ENCODE measurements at places on chromosomes 11 and 22.

DNA sequence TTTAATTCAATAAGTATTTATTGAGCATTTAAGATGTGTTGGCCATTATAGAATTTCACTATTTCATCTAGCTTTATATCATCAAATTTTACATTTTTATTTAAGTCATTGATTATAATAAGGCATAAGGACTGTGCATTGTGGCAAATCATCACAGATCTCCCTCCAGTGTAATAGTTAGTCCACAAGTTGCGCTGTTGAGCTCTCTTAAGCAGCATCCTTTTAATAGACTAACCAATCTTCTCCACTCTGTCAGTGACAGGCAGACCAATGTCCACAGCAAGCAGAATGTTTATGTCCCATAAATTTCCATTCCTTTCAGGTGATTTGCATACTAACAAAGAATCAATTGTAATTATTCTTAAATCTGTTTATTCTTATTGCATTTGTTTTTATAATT lies 595.3 kb upstream of the CCDC90B start:
- no peak for DNase-seq

- DNase-seq, result no peak
Observed at GRCh38 chr11:61967924-61968757, 707 bp upstream of the FTH1 start.

DNA sequence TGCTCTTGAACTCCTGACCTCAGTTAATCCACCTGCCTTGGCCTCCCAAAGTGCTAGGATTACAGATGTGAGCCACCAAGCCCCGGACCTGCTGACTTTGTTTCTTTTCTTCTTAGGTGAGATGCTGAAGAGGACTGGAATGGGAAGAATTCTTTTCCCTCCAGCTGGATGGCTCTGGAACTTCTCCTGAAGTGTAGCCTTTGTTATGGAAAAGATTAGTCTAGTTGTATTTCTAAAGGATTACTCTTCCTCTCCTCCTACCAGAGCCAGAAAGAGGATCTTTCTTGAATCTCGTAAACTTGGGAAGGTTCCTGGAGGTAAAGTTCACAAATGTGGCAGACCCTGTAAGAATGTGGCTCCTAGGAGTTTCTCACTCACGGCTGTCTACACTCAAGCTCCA lies 95.4 kb upstream of the LARGE1 start:
- no peak for DNase-seq

DNA sequence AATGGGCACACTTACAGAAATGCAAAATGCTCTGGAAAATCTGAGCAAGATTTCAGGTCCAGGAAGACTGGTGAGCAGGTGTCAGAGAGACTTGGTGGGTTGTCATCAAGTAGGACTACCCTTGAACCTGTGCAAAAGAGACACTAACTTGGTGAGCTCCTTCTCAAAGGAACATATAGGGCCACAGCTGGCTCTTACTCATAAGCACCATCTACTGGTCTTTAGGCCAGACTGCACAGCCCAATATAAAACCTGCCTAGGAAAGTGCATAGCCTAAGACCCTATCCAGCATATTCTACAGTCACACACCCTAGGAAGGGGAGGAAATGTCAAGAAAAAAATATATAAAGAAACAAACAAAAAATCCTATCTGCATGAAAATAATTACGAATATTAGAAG lies 18.2 kb upstream of the OR10W1 start:
- DNase-seq, result peak; percentile 12

GRCh38 chr11:123323568-123323967 lies 106.5 kb upstream of the GRAMD1B start:
- no peak for DNase-seq

GRCh38 chr11:107713009-107713408 lies 1.2 kb upstream of the SLN start:
- DNase-seq, result no peak

- DNase-seq, result no peak
Observed at GRCh38 chr22:40368016-40368415, 2.4 kb upstream of the SGSM3 start.

DNA sequence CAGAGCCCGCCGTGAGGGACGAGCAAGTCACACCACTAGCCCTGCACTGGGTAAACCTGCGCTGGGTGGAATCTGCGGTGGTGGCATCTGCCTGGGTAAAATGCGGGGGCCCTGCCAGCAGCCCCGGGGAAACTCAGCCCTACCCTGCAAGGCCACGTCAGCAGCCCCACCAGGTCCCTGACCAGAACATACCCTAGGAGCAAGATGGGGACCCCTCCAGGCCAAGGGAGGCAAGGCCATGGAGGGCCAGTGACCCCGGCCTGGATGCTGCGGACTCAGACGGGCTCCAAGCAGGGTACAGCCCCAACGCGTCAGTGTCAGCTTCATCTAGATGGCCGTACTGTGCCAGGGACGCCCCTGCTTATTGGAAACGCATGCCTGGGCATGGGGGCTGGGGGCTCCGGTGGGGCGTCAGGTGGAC lies 26.3 kb downstream of the TOLLIP start:
- DNase-seq, result no peak

- no peak for DNase-seq
Observed at GRCh38 chr11:14356342-14356741, 2.6 kb downstream of the RRAS2 start.

DNA sequence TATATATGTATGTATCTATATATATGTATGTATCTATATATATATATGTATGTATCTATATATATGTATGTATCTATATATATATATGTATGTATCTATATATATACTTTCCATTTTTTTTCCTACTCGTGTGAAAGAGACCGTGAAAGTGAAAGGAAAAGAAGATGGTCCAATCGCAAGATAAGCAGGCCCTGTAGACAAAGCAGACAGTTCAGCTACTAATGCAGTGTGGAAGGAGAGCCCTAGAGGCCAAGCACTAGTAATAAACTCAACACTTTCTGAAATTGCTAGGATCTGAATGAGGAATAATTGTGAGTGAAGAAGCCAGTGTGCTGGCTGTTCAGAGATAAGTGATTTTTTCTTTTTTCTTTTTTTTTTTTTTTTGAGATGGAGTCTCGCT lies 47.2 kb downstream of the MCHR1 start:
- no peak for DNase-seq

DNA sequence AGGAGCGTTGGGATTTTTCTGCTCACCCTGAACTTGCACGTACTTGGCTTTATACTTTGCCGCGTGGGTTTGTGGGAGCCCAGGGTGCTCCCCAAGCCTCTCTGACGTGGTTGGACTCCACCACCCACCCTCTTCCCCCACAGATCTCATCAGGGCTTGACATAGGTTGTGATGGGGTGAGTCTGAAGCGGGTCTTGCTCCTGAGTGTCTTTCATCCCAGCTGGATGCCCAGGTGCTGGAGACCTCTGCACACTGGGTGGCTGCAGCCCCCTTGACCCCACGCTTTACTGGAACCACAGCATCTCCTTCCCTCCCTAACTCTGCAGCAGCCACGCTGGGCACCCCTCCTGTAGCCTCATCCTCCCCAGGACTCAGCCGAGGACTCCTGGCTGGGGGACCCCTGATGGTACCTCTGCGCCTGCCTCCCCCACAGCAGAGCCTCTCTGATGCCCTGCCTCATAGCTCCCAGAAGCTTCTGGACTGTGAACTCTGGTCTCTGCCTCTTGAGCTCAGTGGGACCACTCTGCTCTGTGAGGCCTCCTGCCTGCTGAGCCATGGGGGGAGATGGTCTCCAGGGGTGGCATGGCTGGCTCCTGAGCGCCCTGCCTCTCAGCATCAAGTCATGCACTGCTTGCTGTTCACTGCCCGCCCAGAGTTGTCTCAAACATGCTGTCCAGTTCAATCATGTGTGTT lies 45.2 kb downstream of the MYEOV start:
- DNase-seq, result no peak

DNA sequence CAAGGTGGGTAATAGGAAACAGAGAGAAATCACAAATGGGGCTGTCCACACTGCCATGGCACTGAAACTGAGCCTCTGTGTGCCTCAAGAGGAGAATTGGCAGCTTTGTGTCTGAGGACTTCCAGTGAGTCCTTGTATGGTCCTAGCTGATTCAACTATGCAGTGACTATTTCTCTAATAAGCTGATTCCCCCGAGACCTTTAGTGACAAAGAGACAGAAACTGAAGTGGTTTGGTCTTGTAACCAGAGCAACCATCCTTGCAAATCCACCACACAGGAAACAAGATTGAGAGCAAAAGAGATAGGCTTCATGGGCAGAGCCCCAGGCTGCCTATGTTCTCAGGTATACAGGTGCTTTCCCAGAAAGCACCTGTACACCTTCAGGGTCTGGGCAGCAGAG lies 1038.5 kb downstream of the NTM start:
- DNase-seq, result no peak

- DNase-seq, result no peak
Observed at GRCh38 chr11:93389737-93390136, 59.2 kb downstream of the DEUP1 start.

DNA sequence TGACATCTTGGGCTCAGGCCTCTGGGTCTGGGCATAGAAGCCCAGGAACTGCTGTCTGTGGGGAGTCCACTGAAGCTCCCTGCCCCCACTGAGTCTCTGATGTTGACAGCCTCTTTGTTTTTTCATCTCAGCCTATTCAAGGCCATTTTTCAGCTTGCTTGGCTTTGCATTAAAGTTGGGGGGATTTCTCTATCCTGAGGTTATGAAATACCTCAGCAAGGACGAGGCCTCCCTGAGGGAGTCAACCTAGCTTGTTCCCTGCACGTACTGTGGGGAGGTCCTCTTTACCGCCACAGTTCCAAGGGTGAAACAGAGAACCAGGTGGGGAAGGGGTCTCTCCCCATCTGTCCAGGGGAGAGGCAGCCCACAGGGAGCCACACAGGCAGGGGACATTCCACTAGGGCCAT lies 8.4 kb downstream of the KCNQ1OT1 start:
- no peak for DNase-seq

GRCh38 chr11:108242422-108242821 lies 19.6 kb downstream of the ATM start:
- no peak for DNase-seq

- DNase-seq, result no peak
Observed at GRCh38 chr11:84384731-84385130, 1098.6 kb upstream of the CCDC90B start.

DNA sequence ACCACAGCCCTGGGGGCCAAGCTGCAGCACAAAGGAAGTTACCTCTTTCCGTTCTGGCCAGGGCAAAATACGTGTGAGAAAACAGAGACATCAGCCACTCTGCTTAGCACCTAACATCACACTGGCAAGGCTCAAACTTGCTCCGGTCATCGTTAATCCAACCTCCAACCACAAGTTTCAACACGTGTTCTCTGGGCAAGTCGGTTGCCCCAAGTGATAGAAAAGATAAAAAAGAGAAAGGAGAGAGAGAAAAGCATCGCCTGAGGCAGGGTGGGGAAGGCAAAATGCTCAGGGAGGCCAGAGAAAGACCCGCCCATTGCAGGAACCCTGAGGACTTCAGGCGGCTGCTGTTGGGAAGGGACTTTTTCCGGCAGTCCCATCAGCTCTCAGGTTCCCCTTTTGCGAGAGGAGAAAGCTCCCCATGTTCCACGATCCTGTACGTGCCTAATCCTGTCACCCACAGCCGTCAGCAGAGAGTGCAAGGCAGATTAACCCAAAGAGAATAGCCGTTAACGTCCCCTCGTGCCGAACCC lies 18.5 kb upstream of the B4GALNT4 start:
- DNase-seq, result peak; percentile 49

DNA sequence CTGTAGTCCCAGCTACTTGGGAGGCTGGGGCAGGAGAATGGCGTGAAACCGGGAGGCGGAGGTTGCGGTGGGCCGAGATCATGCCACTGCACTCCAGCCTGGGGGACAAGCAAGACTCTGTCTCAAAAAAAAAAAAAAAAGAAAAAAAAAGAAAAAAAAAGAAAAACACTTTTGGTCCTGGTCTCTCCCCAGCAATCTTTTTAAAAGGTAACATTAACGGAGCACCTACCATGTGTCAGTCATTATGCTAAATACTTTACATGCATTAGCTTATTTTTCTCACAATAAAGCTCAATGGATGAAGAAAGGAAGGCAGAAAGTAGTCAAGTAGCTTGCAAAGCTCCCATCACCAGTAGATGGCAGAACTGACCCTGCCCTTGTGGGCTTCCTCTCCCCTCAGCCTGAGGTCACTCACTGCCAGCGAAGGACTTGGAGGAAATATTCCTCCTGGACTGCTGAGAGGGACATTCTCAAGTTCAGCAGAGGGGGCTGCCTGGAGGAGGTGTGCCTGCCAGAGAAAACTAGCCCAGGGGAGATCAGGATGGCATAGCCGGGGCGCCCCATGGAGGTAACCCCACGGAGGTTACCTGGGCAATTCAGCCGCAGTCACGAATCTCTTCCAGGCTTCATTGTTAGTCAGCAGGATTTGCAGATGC lies 15.5 kb downstream of the APOL3 start:
- DNase-seq, result no peak

DNA sequence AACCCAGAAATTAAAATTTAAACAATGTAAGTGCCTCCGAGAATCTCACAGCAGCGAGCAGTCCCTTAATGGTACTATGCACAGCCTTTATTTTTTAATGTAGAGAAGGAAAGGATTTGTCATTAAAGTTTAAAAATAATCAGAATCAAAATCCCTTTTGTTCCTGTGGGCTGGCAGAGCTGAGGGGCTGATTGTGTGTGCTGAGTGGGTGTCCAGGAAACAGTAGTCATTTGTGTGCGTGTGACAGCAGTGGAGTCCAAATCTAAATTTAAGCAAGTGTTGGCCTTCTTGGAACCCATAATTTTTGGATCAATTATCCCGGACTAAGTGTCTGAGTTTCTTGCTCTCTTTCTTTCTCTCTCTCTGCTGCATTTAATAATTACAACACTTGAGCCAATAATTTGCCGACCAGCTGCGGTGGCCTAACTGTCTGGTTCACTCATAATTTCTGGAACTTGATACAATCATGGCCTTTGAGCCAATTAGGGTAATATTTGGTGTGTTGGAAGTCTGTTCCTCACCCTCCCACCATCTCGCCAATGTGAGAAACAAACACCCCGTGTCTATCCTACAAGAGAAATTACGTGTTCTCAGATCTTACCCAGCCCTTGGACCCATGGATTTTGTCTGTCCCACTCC lies 528.0 kb downstream of the SOX6 start:
- no peak for DNase-seq

- DNase-seq, result peak; percentile 26
Observed at GRCh38 chr11:72643547-72643946, 30.7 kb downstream of the PDE2A start.

DNA sequence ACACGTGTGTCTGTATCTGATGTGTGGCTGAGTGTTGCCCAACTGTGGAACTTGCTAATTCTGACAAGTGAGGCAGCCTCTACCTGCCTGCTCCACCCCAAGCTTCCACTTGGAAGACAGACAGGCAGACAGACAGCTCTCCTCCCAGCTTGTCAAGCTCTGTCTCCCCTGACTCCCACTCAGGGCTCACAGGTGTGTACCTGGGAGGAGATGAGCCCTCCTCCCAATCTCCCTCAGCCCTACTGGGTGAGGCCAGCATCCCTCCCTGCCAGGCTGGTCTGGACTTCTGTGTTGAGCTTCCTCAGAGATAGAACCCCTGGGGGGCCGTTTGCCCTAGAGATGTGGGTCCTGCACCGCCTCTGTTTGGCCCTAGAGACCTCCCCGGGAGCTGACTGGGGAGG lies 1.0 kb upstream of the CHRM1 start:
- no peak for DNase-seq
